ENCODE measurements at places on chromosomes 4 and X.

- DNase-seq = no peak
These were observed 181.7 kb upstream of the DDX53 start for GRCh38 chrX:22818061-22818460.

- DNase-seq = no peak
These were observed 593.9 kb upstream of the PITX2 start for GRCh38 chr4:111216791-111217190.

- no peak for DNase-seq
These were observed 4.0 kb downstream of the TXK start for GRCh38 chr4:48130100-48130499.

- DNase-seq = no peak
These were observed 49.2 kb upstream of the TLR2 start for GRCh38 chr4:153634738-153635353.

GRCh38 chrX:747176-747575, 116.6 kb downstream of the SHOX start:
- no peak for DNase-seq

DNA sequence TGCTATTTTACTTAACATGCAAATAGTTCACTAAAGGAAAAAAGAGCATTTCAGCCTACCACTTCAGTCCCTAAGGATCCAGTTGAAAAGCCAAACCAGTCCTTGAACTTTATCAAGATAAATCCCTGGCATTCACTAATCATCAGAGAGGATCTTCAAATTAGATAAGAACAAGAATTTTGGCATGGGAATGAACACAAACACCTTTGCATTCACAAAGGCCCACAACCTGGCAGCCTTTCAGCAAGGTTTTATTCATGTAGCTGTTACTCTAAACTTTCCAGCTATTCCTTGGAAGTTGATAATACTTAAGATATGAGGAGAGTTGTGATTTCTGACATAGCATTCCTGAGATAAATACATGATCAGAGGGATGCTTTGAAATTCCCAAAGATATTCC, 193.4 kb downstream of the LRBA start:
- no peak for DNase-seq

- DNase-seq = no peak
These were observed 161.0 kb downstream of the PPP1R2C start for GRCh38 chrX:42616981-42617380.

DNA sequence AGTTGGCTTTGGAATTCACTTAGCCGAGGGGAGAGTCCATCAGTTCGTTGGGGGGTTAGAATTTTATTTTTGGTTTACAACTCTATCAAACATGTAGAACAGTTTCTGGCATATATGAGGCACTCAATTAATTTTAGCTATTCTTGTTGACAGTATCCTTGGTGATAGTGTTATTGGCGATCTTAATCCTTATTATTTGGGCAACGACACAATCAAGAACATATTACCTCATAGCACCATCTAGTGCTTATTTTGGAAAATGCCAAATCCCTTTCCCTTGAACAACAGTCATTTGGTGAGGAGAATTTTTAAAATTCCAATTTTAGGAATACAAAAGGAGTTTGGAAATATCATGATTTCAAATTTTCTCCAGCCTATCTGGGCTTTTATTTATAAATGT, 17.9 kb upstream of the PGRMC1 start:
- no peak for DNase-seq

DNA sequence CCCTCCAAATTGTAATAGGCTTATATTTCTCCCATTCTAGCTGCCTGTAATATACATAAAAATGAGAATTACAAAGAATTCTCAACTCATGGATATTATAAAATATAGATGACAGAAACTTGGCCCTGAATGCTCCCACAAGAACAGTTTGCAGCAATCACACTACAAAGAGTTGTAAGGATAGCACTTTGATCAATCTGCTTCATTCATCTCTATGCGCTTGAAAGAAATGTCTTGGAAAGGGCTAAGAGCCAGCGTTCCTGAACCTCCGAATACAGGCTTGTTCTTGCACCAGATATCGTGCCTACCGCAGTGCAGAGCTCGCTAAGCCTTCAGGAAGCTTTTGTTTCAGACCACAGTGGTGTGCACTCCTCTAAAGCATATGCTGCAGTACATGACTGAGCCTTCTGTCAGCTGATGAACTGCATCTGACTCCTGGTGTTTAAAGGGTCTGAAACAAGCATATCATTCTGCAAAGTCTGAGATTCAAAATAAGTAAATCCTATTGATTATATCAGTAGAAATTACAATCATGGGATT, 417.6 kb upstream of the ZFP42 start:
- no peak for DNase-seq

GRCh38 chr4:88761342-88761741, 63.7 kb upstream of the NAP1L5 start:
- no peak for DNase-seq

GRCh38 chrX:21960569-21961541, 20.3 kb downstream of the SMS start:
- no peak for DNase-seq

DNA sequence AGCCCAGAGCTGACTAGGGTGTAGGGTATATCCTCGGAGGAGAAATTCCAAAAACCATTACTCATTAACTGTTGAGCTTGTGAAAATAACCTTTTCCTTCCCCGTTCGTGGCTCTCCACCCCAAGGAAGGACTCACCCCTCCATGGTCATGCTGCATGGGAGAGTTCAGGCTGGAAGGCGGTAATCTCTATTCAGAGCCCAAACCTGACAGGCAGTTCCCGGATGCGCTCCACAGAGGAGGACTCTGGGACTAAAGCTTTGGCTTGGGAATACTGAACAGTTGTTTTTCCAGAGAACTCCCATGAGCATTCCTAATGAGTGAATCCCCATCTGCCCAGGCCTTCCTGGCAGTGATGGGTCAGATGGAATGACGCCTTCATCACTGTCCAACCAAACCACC, 125.4 kb downstream of the BCOR start:
- DNase-seq = no peak

DNA sequence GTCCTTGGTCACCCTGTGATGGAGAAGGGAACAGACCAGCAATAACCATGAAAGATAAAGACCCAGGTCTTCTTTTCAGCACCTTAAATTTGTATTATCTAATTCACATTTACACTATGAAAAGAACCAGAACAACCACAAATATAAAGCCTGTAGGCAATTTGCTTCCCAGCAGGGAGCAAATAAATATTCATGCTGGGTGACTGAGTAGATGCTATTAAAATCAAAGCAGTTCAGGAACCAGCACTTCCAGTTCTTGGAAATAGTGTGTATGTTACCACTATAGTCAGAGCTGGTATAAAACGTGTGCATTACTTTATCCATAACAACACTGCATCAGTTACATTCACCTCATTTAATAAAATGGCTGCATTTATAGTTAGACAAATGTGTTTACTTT, 177.8 kb upstream of the ETNPPL start:
- DNase-seq = no peak

DNA sequence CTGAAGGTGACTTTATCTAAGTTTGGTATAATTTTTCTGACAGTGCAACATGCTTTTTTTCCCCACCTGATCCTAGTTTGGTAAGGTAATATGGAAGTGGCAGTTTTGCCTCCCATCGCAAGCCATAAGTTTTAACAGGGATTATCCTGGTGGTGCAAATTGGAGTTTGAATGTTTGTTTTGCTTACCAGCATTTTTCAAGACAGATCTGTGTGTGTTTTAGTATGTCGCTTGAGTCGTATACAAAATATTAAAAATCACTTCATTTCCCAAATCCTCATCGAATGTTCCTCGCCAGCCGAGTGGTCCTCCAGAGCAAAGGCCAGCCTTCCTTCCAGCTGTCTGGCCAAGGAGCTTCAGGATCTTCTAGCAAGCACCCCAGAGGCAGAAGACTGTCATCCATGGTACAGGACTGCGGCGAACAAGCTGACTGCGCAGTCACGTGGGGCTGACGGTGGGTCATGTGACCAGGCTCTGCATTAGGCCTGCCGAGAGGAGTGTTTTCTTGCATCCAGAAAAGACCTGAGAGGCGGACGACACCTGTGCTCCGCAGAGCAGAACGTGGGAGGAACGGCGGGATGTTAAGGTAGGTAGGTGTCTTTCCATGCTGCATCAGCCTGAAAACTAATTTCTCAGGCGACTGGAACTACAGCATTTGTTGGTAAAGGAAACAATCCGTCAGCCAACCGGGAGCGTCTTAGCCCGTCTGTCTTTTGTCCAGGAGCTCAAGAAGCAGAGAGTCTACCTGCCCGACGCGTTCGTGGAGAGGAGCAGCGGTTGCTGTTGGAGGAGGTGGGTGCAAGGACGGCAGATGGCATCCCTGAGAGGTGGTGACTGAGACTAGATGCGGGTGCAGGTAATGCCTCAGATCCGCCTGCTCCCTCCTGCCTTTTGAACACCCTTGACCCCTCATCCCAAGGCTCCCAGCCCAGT, at the start of gene GPRASP3:
Gene GPRASP3 (plus strand): TSS at position 507 of the 932 bp plus-strand sequence. CDS start 28,253 bp downstream, outside the sequence.
- peak; percentile 84 for DNase-seq

- DNase-seq = no peak
These were observed 49.7 kb upstream of the SFRP2 start for GRCh38 chr4:153838564-153838963.

DNA sequence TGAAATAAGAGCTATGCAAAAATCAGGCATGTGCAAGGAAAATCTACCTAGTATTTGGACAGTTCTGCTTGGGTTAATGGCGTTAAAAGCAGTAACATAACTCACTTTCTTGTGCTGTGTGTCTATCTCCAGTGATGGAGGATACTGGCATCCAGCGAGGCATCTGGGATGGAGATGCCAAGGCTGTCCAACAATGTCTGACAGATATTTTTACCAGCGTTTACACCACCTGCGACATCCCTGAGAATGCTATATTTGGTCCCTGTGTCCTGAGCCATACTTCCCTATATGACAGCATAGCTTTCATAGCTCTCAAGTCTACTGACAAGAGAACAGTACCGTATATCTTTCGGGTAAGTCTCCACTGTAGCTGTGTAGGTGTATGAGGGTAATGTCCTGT, 2.6 kb downstream of the PRDM8 start:
- no peak for DNase-seq

GRCh38 chrX:124212622-124213021, 119.8 kb upstream of the TEX13D start:
- no peak for DNase-seq

DNA sequence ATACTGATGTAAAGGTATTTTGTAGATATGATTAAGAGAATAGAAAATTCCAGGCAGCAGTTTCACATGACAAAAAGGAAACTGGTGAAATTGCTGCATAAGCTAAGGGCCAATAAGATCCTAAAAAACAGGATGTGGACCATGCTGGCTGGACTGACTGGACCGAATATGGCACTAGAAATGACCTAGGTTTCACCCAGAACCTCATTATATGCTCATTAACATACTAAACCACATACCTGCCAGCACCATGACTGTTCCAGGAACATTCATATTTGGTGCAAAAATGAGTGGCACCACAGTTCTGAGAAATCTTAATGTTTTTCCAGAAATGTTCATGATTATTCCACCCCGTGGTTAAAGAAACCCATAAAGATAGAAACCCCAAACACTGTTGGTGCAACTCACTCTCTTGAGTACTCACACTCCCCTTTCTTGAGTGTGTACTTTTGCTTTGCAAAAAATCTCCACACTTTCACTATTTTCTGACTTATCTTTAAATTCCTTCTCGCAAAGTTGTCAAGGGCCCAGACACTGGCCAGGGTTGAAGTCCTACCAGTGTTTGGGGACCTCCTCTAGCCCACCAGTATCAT, 74.0 kb downstream of the FANCB start:
- DNase-seq = no peak

GRCh38 chr4:146123231-146123630, 52.3 kb upstream of the LSM6 start:
- no peak for DNase-seq

- no peak for DNase-seq
These were observed 459.9 kb upstream of the BOD1L1 start for GRCh38 chr4:14087459-14087858.

GRCh38 chr4:174274436-174274835, 9.0 kb downstream of the FBXO8 start:
- DNase-seq = no peak

GRCh38 chr4:8010618-8011017, 71.0 kb upstream of the AFAP1 start:
- DNase-seq = peak; percentile 33

DNA sequence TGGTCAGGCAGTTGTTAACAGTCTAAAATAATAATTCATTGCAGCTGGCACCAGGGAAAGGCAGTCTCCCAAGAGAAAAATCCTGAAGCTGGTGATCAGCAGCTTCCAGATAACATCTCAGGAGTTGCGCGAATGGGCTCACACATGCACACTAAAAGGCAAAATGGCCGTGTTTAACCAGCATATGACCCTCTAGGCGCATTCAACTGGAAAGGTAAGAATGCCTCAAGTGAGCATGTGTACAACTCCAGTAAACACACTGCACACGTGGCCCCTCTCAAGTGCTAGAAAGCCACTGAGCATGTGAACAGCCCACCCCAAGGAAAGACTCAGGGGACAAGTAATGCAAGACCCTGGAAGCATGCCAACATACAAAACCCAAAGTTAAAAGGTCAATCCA, 33.1 kb downstream of the STPG2 start:
- no peak for DNase-seq

DNA sequence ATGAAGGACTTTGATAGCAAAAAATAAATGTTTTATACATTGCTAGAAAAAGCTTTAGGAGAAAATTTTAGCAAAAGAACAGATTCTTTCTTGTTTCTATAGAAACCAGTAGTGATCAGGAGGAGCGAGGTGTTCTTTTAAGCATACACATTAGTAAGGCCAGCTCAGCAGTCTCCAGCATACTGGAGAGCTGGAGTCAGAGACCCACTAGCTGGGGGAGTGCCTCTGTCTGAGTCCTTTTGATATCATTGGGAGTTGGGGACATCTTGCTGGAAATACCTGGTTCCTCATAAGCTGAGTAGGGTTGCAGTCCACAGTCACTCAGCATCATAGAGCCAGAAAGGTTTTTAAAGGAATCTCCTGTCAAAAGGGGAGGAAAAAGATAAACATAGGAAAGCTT, 67.4 kb downstream of the AFF2 start:
- DNase-seq = no peak

GRCh38 chr4:131137196-131137595, 2011.9 kb upstream of the PCDH10 start:
- no peak for DNase-seq

DNA sequence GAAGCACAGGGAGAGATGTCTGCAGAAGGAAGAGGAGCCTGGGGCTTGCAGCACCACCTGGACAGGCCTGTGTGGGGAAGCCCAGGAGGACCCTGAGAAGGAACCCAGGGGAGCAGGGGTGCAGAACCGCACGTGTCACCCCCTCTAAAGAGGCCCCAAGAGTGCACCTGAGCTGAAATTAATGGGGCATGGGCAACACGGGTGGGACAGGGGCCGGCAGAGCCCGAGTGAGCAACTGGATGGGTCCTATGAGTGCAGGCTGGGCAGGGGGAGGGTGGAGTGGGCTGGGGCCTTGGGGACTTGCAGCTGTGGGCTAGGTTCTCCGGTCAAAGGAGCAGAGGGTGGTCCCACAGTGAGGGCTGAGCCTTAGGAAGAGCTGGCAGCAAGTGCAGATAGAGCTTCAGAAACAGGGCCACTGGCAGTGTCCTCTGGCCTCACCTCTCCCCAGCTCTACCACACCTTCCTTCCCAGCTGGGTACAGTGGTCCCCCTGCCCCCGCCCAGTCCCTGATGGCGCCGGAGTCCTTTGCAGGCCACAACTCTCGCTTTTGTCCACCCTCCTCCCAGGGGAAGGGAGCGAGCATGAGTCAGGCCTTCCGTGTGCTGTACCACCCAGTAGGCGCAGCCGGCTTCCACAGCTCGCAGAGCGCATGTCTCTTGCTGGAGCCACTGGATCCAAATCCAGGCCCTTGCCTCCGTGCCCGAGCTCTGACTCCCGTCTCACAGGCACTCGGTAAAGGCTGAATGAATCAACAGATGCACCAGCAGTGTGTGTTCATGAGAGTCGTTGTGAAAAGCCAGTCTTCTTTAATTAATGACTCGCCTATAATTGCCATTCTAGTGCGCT, 131.6 kb downstream of the HMX1 start:
- DNase-seq = peak; percentile 57

Data from upper lobe of left lung (tissue), 6 donors.